ENCODE measurements at places on chromosomes 13 and 19.

DNA sequence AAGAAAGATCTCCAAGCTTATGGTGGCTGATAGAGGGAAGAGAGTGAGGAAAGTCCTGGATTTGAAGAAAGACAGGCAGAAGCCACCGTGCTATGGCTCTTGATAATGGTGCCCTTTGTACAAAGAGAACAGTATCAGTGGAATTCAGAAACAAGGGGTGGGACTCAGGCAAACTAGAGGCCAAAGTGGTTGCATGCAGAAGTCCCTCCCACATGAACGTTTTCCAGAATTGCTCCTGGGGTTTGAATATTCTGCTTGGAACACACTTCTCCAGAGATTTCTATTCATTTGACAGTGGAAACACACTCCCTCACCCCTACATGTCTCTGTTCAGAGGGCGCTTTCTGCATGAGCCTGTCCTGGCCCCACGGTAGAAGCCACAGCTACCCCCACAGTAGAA lies 10.1 kb upstream of the MBNL2 start:
- no peak for DNase-seq

DNA sequence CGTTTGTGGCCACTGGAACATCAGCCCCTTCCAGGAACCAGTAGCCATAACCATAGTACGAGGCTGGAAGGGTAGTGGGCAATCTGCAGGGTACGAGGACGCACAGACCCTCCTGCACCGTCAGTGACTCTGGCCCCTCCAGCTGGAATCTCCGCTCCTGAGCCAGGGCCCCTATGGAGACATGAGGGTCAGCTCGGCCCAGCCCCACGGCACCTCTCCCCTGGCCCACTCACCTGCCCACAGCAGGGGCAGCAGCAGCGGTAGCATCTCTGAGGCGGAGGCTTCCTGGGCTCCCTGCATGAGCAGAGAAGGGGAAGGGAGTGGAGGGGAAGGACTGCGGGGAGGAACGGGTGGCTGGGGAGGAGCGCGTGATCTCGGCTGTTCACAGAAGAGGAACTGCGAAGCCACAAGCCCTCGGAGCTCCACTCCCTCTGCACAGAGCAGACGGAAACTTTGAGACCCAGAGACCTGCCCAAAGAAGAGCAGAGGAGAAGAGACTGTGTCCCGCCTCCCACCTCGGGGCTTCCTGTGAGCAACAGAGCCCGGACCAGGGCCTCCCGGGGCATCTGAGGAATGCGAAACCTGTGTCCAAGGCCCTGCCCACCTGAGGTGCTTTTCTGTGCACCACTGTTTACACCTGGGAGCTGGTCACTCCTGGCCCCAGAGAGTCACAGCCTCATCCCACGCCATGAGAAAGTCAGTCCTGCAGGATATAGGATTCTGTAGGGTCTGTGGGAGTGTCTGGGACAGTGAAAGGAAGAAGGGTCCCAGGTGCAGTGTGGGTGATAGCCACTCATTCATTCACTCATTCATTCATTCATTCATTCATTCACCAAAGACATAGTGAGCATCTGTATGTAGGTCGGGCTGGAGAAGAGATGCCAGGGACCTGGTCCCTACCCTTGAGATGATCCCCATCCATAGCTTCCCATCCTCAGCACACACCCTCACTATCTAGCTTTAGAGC lies at the start of gene SIGLEC6:
SIGLEC6 (minus strand) TSS at position 322 of the 967 bp plus-strand sequence; CDS start at position 300, 22 bp downstream.
- DNase-seq = peak; percentile 36

DNA sequence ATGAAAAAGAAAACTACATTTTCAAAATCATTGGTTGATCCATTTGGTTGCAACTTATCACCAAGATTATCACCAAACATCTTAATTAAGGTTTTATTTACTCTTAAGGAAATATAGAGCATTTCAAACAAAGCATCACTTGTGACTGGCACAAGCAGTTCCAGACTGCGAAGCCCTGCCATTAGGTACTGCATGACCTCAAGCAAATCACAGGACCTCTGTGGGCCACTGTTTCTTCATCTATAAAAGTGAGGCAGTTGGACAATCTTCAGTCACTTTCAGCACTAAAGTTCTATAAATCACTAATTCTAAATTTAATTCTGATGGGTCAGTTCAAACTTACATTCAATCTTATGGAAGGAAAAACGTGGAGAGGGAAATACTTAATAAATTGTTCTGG lies 2.0 kb downstream of the ELF1 start:
- no peak for DNase-seq

DNA sequence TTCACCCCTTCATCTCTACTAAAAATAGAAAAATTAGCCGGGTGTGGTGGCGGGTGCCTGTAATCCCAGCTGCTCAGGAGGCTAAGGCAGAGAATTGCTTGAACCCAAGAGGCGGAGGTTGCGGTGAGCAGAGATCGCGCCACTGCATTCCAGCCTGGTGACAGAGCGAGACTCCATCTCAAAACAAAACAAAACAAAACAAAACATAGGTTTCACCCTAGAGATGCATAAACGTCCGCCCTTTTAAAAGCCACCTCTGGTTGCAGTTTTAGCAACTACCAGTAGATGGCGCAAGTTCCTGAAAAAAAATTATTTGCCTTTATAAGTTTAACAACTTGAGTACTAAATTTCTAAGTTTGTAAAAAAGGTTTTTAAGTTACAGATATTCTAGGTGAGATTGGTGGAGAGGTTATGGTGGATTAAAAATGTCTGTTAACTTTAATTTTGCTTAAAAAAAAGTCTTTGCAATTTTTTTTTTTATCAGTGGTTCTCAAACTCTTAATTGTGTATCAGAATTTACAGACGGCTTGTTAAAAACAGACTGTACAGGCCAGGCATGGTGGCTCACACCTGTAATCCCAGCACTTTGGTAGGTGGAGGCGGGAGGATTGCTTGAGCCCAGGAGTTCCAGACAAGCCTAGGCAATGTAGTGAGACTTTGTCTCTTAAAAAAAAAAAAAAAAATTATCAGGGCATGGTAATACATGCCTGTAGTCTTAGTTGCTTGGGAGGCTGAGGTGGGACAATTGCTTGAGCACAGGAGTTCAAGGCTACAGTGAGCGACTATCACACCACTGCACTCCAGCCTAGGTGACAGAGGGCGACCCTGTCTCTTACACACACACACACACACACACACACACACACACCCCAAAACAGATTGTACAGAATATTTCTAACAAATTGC lies 42.1 kb downstream of the NAA16 start:
- peak; percentile 4 for DNase-seq

DNA sequence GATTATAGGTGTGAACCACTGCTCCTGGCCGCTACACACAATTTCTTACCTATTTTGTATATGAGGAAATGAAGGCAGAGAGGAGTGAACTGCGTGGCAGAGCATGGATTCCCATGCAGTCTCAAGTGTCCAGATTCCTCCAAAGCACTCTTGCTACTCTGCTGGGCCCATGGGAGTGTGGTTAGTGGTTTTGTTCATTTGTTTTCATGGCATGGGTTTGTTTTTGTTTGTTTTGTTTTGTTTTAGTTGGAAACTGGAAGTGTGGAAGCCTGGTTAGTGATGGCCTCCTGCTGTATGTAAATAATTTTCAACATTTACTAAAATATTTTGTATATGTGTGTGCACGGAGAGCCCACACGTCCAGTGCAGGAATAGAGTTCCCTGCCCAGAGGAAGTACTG lies 61.3 kb upstream of the LRCH1 start:
- no peak for DNase-seq

- no peak for DNase-seq
Observed at GRCh38 chr19:30174791-30175190, 197.4 kb upstream of the ZNF536 start.

DNA sequence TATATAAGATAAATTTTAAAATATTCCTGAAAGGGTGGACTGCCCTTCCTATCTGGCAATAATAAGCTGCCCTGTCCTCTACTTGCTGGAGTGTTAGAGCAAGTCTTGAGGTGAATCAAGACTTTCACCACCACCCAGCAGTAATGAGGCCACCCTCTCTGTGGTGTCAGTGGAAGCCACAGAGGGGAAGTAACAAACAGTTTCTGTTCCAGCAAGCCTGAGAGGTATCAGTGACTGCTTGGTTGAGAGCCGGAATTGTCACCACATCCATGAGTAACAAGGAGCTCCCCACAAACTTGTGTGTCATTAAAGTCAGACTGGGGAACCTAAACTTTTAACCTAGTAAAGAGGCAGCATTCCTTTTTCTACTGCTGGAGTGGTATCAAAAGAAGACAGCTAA lies 532.7 kb upstream of the SPRY2 start:
- DNase-seq = no peak

Measured in caudate nucleus (tissue), 63 donors.